ENCODE measurements at places on chromosomes 1 and 21. TPM values are rescaled to one million over a fixed set of nuclear protein-coding genes. Genes with fewer than 3 reads are reported as not detected.
A peak's percentile ranks its signal among the peaks of the same experiment; 100 is the strongest.

DNA sequence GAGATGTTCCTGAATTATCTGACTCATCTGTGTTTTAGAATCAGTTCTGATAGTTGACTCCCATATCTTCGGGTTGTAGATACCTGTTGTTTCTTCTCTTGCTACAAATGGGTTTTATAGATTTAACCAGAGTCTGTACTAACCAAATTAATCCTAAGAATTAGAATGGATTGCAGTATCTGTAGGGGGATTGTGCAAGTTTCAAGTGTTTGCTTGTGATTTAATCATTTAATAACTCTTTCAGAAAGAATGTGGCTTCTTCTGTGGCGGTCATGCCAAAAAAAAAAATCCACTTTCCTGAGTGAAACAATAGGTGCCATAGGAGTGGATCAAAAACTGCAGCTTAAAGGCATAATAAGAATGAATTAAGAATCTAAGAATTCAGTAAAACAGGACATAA is 9.4 kb downstream of the IPO9 start:
- no peak for DNase-seq

GRCh38 chr1:241749945-241750695 is 97.9 kb upstream of the EXO1 start:
- DNase-seq, result no peak

TSPEAR gene
- not detected for total RNA-seq

KRTAP13-2 gene
- not detected for total RNA-seq

GRCh38 chr1:234322979-234323378 is 50.3 kb upstream of the COA6 start:
- DNase-seq, result peak; percentile 51

KRTAP12-2 gene
- not detected for total RNA-seq

SDC3 gene
- total RNA-seq, result 7.8 TPM

BCAS2 gene
- 20.8 TPM for total RNA-seq

SPAG17 gene
- total RNA-seq, result not detected

AGO4 gene
- 11.9 TPM for total RNA-seq

DNA sequence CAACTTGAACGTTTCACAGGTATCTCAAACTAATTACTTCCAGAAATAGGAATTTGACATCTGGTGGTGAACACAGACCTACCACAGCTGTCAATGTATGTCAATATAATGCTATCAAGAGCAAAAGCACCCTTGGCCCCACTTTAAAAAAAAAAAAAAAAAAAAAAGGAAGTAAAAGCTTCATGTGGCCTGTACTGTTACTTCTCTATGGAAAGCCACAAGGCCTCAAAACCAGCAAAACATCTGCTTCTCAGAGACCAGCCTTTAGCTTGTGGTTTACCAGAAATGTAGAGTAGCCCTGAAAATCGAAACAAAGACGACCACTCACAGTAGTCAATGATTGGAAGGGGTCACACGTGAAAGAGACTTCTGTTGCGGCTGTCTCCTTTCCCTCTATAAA is 109.6 kb downstream of the SLC45A1 start:
- DNase-seq, result no peak

DNA sequence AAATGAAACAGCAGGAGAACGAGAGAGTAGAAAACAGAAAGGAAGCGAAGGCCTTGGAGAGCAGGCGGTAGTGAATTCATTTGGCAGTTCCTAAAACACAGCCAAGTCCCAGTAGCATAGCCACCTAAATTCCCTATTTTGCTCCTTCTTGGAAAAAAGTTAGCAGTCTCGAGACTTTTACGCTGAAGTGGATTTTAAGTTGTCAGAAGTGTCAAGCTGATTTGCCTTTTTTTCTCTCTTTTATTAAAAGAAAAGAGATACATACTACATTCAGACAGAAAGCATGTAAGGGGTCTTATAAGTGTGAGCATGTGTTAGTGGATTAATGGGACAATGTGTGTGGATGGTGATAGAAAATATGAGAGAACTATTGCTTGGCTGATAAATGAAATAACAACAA is 19.2 kb downstream of the NFIA start:
- DNase-seq, result no peak

DNA sequence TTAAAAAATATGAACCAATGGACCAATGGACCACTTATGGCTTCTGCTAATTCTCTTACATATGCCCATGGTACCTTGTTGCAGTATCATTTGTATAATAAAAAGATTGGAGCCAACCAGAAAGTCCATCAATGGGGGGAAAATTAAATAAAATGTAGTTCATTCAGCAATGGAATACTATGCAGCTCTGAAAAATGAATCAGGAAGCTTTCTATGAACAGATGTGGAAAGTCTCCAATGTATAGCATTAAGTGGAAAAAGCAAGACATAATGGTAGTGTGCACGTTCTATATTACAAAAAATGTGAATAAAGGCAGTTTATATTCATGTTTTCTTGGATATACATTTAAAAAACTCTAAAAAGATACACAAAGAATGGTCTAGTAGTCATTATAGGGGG is 101.3 kb downstream of the KCNJ15 start:
- no peak for DNase-seq

DNA sequence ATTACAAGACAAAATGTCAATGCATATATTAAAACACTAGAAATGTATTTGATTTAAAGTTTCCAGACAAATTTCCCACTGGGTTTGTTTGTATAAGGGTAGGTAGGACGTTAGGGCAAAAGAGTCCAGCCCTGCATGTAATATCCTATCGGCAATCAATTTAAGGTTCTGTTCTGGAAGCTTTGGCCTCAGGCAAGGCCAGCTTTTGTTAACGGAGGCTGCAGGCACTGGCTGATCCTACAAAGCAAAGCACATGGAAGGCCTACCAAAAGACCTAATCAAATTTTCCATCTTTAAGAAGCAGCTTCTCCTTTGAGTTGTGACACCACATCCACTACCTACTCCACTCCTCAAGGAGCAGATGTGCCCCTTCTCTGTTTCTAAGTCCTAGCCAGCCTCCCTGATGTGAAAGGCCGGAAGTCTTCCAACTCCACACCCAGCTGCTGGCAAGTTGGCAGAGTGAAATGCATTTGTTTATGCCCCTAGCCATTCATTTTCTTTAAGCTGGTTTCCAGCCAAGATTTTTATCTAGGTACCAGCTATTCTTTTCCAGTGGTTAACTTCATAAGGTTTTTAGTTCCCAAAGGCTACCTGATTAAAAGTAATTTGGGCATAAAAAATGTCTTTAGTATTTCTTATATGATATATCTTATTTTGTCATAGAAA is 452.6 kb downstream of the PTBP2 start:
- DNase-seq, result no peak

VCAM1 gene
- 9.6 TPM for total RNA-seq

GRCh38 chr1:84756001-84756400 is 65.7 kb upstream of the SSX2IP start:
- no peak for DNase-seq

OR2AJ1 gene
- not detected for total RNA-seq

DNA sequence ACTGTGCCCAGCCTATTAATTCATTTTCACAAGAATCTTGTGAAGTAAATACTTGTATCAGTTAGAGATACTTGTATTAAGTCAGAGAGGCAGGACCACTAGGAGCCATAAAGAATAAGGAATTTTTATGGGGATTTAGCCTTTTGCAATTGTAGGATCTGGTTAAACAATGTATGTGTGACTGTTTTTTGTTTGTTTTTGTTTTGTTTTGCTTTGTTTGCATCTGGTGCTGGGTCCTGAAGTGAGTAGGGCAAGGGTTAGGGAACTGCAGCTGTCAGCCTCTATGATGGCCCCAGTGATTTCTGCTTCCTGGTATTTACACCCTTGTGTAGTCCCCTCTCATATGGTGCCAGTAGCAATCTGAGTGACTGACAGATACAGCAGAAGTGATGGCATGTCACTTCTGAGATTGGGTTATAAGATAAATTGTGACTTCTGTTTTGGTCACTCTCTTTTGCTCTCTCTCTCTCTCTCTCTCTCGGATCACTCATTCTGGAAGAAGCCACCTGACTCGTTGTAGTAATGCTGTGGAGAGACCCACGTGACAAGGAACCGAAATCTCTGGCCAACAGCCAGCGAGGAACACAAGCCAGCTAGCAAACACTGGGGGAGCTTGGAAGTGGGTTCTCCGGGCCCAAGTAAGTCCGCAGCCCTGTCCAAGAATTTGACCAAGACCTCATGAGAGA is 96.2 kb upstream of the MARK1 start:
- peak; percentile 22 for DNase-seq

OPTC gene
- not detected for total RNA-seq

DNA sequence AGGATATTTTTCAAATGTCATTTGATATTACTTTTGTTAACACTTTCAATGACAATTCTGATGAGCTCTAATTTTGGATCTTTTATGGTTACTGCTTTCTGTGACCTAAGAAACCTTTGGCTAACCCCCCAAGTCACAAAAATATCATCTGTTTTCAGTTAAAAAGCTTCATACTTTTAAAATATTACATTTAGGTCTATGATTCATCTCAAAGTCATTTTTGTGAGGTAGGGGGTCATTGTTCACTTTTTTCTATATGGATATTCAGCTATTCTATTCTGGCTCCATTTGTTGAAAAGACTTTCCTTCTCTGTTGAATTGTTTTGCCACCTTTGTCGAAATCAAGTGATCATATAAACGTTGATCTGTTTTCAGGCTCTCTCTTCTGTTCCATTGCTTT is 44.8 kb downstream of the UCHL5 start:
- DNase-seq, result no peak

DNA sequence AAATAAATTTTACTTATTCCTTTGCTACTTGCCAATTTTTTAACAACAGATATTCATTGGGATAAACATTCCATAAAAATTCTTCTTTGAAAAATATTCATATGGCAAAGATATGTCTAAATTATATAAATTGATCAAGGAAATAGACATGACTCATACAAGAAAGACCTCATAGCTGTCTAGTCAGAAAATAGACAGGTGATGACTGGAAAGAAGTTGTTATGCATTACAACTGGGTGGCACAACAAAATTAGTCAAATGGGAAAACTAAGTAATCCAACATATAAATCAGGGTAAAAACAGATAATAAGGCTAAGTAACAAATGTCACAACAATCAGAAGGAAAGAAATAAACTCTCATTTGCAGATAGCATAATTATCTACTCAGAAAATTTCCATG is 92.0 kb downstream of the USH2A start:
- no peak for DNase-seq

DNA sequence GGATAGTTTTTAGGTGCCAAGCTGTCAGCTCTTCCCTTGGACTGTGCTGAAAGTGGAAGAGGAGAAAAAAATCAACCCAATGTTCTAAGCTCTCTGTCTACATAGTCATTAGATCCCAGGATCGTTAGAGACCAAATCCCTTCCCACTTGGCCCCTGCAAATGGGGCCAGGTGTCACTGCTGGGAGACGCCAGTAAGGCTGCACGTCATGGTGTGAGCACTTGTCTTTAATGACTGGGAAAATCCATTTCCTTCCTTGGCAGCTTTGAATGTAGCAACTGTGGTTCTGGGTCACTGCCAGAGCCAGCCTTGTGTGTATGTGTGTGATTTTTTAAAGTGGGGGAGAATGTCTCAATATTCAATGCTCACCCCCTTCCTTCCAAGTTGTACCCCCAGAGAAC is 59.9 kb downstream of the MAN1C1 start:
- DNase-seq, result peak; percentile 54

RGS7 gene
- 0.99 TPM for total RNA-seq

- DNase-seq, result no peak
Observed at GRCh38 chr1:36367798-36368197, 17.9 kb downstream of the STK40 start.

OR2L5 gene
- not detected for total RNA-seq

TACSTD2 gene
- total RNA-seq, result 106 TPM

OLFML3 gene
- total RNA-seq, result 9.9 TPM

DNA sequence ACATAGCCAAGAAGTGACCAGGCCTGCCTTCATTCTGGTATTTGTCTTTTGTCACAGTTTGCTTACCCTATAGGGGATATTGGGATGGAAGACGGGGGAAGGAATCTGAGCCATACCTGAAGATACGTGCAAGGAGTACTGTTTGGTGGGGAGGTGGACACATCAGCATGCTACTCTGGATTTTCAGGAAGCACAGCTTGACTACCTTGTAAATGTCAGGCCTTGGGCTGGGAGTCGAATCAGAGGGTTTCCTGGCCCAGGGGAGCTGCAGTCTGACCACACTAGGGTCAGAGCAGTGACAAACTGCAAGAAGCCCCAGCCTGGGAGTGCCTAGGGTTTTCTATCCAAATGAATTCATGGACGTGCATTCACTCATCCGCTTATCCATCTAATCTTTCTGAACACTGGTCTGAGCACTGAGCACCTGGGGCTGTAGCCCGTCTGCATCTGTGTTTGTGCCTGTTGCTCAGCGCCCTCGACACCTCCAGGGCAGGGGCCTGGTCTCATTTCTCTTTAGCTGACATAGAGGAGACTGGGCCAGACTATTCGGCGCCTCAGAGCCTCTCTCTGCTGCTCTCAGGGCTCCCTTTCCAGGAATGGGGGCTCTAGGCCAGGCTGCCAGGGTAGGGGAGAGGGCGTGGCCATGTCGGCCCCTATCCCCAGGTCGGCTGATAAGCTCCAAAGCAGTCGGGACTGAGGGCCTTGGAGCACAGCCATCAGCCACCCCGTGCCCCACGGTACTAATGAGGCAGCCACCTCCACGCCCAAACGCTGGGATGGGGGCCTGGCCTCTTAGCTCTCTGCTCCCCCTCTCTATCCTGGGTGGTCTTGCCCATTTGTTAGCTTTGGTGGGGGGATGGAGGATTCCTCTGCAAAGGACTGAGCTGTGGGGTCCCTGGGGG is 47.0 kb upstream of the SLC2A1 start:
- DNase-seq, result no peak

DNA sequence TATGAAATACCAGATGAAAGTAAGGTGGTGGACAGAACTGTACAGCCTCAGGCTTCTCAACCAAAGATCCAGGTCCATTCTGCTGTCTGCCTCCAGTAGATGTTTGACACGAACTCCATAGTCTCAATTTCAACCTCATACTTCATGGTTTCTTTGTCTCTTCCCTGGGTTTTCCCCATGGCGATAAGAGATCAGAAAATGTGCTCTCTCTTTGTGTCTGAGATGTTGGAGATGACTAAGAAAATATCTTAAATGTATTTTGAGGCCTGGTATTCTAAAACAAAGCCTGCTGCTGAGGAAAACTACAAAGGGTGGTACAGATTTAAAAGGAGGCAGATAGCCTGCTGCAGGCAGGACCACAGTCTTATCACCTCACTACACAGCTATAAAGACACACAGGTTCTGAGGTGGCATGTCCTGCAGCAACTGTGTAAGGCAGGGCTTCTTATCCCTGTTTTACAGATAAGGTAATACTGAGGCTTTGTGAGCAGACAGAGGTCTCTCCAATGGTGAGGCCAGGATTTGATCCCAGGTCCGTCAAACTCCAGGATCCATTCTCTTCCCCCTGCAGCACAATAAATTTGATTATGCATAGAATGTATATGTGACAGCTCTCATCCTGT is 40.0 kb upstream of the CACNA1E start:
- DNase-seq, result no peak

DNA sequence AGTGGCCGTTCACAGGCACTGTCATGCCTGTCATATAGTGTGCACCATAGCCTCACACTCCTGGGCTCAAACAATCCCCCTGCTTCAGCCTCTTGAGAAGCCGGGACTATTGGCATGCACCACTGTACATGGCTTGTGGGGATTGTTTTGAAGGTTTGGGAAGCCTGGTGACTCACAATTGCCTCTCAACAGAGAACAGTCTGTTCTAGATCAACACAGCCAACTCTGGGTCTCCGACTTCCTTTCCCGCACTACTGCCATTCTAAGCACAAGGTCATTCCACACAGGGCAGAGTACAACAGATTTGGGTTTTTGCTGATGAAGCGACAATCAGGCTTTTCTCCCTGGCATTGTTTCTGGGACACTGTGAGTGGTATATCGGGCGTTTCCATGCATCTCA is 15.5 kb upstream of the AHCTF1 start:
- peak; percentile 23 for DNase-seq

- DNase-seq, result no peak
Observed at GRCh38 chr1:4366091-4366490, 288.3 kb upstream of the AJAP1 start.

GRCh38 chr1:27883536-27883935 is 11.2 kb downstream of the THEMIS2 start:
- no peak for DNase-seq

LRRC53 gene
- total RNA-seq, result not detected
